Activated CD8-positive, alpha-beta memory T cell treated with anti-CD3 and anti-CD28 coated beads for 4 hours (primary cell): ENCODE measurements at places on chromosomes 4 and X.
A peak's percentile ranks its signal among the peaks of the same experiment; 100 is the strongest.

DNA sequence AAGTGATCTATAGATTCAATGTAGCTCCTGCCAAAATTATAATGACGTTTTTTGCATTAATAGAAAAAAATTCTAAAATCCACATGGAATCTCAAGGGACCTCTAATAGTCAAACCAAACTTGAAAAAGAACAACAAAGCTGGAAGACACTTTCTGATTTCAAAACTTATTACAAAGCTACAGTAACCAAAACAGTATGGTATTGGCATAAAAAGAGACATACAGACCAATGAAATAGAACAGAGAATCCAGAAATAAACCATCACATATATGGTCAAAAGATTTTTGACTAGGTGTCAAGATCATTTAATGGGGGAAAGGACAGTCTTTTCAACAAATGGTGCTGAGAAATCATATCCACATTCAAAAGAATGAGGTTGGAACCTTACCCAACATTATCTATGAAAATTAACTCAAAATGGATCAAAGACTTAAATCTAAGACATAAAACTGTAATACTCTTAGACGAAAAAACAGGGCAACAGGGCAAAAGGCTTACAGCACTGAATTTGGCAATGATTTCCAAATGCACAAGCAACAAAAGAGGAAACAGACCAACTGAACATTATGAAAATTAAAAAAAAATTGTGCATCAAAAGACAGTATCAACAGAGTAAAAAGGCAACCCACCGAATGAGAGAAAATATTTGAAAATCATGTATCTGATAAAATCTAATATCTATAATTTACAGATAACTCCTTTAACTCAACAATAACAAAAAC, 3.9 kb downstream of the FBXO8 start:
- DNase-seq, result no peak

- DNase-seq, result no peak
These were observed 87.4 kb upstream of the GK2 start for GRCh38 chr4:79495447-79495846.

DNA sequence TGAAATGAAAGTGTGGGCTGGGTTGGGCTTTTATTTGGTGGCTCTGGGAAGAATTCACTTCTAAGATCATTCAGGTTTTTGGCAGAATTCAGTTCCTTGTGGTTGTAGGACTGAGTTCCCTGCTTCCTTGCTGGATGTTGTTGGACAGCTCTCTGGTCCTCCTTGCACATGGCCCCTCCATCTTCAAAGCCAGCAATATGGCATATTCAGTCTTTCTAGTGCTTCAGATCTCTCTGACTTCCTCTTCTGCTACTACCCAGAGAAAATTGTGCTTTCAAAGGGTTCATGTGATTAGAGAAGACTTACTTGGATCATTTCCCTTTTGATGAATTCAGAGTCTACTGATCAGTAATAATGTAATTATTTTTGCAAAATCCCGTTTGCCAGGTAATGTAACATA, 12.8 kb upstream of the IGFBP7 start:
- DNase-seq, result no peak

GRCh38 chr4:177322266-177322665, 12.6 kb downstream of the NEIL3 start:
- DNase-seq, result no peak

DNA sequence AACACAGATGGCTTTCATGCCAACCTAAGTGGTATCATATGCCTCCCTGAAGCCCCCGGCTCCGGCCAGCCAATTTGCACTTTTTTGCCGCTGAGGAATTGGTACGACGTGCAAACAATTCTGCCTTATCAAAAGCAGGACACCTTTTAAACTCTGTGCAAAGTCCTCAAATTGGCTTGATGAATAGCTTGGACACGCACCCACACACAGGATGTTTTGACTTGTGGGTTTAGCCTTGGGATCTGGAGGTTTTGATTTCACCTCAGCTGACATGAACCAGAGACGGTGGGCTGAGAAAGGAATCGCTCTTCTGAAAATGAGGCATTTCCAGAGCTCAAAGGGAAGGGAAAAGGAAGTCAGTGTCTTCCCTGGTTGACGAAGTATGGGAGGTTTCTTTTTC, 110.8 kb upstream of the SHOX start:
- no peak for DNase-seq

DNA sequence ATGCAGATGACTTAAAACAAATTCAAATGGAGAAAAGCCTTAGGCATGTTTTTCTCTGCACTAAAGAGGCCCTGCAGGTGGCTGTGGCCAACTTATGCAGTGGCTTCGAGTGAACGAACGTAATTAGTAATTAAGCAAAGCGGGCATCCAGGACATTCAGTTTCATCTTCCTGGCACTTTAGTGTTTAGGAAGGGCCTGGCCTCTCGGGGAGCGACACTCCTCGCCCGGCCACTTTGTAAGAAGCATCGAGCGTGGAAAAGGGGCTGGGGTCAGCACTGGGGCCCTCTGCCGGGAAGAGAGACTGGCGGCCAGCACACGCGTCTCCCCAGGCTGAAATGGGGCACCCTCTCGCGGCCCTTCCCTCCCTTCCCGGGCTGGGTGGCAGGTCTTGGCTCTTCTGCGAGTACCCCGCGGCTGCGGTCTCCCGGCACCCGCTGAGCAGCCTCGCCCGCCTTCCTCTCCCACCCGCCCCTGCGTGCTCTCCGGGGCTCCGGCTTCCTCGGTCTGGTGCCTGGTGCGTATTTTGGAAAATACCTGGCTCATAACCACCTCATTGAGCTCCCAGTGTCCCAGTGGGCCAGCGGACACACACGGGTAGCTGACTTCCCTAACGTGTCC, 677 bp upstream of the CYP4V2 start:
- DNase-seq, result peak; percentile 14

GRCh38 chr4:24007860-24008261, 118.0 kb upstream of the PPARGC1A start:
- DNase-seq, result no peak

GRCh38 chr4:139450586-139450985, 3.3 kb upstream of the RAB33B start:
- DNase-seq, result no peak

DNA sequence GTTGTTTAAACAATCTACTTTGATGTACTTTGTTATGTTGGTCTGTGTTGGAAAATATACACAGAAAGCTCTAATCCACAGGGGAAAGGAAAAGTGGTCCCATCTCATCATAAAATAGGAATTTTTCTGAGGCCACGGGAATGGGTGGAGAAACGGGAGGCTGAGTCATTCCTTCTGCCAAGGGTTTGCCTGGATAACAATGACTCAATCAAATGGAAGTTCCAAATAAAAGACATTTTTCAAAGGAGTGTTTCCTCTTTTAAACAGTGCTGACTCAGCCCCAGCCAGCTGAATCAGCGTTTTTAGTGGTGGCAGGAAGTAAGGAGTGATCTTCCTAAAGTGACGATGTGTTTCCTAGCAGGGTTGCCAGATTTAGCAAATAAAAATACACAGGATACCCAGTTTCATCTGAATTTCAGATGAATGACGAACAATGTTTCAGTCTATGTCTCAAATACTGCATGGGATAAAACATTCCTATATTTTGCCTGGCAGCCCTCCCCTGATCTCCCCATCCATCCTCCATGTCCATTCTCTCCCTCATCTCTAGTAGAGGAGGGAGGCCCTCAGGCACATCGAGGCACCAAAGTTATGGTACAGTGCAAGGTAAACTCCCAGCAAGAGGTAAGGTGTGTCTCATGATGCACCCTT, 345.4 kb upstream of the GATB start:
- no peak for DNase-seq

- no peak for DNase-seq
These were observed 126.2 kb downstream of the PALLD start for GRCh38 chr4:168623011-168623410.

GRCh38 chr4:146053891-146054290, 115.3 kb upstream of the ZNF827 start:
- no peak for DNase-seq

GRCh38 chr4:149896432-149896831, 80.8 kb upstream of the IQCM start:
- no peak for DNase-seq

DNA sequence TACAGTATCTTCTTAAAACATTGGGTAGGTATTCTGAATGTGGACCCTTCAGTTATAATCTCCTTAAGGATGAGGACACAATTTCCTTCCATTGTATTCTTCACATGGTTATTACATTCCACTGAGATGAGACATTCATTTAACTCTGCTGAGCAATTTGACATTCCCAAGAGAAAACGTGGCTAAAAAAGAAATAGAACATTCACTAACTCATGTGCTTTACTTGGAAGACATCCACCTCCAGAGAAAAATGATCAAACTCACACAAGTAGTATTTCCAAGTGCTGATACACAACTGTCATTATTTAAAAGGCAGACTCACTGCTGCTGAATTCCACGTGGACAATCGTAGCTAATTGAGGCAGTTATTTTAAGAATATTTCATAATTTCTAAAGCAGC, 227.9 kb upstream of the ANKRD50 start:
- no peak for DNase-seq

DNA sequence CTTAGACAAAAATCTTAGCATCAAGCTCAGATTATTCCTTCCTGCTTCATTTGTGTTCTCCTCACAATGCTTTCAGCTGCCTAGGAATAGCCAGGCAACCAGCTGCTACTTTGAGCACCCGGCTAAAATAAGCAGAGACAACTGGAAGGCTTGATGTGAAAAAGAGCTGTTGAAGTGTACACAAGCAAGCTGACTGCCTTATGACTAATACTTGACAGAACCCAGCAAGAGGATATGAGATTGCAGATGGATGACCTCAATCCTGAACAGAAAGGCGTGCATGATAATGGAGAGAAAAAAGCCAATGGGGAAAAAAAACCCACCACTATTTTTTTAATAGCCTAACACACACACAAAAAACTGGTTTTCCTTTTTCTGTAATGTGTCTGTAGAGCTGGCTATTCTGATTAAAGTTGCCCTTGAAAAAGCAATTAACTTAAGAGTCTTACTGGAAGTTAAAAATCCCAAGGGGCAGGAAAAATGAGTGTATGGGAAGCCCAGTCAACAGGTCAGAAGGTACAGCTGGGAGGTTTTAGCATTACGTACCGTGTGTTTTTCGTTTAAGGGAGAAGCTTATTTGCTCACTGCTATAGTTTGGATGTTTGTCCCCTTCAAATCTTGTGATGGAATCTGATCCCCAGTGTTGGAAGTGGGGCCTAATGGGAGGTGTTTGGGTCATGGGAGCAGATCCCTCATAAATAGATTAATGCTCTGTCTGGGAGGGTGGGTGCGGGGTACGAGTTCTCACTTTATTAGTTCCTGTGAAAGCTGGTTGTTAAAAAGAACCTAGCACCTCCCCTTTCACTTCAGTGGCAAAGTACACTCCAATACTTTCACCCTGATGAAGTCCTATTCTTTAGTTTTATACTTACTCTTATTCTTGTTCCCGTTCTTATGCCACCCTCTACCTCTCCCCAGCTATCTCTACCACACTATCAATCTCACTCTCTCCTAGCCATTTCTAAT, 37.1 kb upstream of the HERC6 start:
- no peak for DNase-seq

DNA sequence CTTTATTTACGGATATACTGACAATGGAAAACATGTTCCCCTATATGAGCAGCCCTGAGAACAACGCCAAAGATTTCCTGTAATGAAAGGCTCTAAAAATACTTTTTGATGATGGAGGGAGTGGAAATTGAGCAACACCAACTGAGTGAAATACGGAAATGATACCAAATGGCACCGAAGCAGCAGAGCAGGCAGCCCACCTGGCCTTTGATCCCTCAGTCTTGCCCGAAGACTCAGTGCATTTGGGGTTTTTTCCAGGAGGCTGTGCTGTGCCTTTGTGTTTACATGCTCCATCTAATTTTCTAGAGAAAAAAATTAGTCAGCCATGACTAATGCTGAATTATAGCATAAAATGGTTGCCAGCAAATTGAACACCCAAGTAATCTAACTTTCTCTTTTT, 169.9 kb upstream of the RBPJ start:
- DNase-seq, result no peak

- no peak for DNase-seq
These were observed 14.8 kb downstream of the PJA1 start for GRCh38 chrX:69150281-69150960.

DNA sequence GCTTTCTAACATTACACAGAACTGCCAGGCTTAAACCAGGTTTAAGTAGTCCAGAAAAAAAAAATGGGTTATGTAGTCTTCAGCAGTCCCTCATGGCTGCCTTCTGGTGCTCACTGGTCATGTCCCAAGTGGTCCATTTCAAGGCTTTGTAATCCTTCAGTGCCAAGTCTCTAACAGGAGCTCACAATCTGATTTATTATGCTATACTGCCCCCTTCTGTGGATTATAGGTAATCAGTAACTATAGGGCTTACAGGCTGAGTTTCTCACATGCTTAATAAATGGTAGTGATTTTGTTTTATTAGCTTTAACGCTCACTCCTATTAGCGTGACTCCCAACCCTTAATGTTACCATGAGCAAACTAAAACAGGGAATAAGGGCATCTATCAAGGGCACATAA, 92.5 kb upstream of the EDA2R start:
- DNase-seq, result no peak

DNA sequence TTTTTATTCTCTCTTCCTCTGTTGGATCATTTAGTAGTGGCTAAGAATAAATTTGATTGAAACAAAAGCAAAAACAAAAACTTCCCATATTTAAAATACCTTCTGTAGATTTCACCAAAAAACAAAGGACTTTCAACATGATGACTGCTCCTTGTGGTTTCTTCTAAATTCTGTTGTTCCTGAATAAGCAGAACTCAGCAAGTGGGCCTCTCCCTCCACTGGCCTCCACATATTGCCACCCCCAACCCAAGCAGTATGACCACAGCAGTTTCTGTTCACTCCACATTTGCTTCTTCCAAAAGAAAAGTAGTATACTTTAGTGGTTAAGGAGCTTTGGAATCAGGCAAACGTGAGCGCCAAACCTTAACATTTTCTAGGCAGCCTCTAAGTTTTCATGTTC, 114.7 kb downstream of the COX18 start:
- no peak for DNase-seq

GRCh38 chr4:91035276-91035675, 908.1 kb downstream of the CCSER1 start:
- DNase-seq, result no peak

DNA sequence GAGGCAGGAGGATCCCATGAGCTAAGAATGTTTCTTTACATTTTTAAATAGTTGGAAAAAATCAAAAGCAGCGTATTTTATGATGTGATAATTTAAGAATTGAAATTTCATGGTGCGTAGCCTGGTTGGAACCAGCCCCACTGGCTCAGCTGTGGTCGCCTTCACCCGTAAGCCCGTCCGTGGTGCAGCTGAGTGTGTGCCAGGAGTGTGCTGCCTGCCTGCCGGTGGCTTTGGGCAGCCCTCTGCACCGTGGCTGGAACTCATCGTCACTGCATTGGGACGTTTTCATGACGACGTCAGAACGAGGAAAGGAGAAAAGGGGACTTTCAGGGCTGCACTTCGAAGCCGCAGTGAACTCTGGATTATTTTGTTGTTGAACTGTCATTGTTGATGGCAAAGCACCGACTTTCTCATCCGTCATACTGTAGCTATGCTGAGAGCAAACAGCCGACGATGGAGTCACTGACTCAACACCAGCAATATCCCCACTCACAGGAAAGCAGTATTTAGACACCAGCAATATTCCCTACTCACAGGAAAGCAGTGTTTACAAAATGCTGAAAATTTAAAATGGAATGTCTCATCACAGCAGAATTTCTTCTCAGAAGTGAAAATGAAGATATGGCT, 35.1 kb downstream of the PCGF3 start:
- no peak for DNase-seq
